Ovary (tissue), 10 donors: ENCODE measurements at places on chromosomes 2 and 18. TPM values are rescaled to one million over a fixed set of nuclear protein-coding genes. Genes with fewer than 3 reads are reported as not detected.

Gene SLC8A1
- 1.7 TPM for total RNA-seq

Gene STPG4
- not detected for total RNA-seq

Gene VSNL1
- 9.4 TPM for total RNA-seq

Gene HNMT
- 76.5 TPM for total RNA-seq
